ENCODE measurements at places on chromosomes 11 and 22.

- DNase-seq, result no peak
These were observed 4.9 kb downstream of the OR10A3 start for GRCh38 chr11:7936615-7937014.

GRCh38 chr22:45312415-45312814 lies 2.7 kb downstream of the FAM118A start:
- no peak for DNase-seq

GRCh38 chr11:20007386-20007785 lies 152.9 kb downstream of the DBX1 start:
- DNase-seq, result no peak

DNA sequence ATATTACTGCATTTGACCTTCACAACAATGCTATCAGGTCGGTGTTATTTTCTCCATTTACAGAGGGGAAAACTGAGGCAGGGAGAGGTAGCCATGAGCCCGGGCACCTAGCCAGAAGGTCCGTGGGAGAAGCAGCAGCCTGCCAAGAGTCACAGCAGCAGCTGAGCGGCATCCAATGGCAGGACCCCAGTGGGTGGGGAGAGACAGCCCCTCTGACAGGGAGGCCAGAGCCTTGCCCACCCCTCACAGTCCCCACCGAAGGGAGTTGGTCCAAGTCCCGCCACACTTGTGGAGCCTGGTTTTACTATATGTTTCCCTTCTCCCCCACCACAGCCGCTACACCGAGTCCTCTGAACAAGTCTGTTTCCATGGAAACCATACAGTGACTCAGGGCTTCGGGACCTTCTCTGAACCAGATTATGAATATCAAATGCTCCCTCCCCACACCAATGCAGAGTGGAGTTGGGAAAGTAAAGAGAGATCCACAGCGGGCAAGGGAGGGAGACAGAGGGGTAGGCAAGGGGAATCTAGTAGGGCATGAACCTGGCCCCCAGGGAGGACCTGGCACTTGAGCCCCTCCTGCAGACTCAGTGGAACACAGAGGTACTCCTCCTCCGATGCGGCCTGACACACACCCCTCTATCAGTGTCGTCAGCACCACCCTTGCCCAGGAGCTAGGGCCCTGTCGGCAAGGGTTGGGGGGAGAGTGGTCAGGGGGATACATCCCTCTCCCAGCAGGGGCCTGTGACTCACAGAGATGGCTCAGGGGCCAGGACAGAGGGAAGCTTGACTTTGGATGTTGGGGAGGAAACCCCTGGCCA lies 2.5 kb downstream of the CHST1 start:
- DNase-seq, result no peak

DNA sequence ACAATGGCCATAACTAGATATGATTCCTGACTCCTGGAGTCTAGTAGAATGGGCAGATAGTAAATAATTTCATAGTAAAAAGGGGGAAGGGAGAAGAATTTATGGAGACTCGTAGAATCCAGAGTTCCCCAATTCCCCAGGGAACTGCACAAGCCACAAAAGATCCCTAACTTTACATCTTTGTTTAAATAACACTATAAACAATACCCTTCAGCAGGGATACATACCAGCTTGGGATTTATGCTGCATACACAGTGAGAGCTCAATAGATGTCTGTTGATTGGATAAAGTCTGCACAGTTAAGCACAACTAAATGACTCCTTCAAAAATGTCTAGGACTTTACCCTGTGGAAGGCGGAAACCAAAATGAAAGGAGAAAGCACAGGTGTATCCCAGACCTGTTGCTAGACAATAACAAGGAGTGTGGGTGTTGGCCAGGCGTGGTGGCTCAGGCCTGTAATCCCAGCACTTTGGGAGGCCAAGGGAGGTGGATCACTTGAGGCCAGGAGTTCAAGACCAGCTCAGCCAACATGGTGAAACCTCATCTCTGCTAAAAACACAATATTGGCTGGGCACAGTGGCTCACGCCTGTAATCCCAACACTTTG lies 6.8 kb downstream of the SLC35F2 start:
- no peak for DNase-seq

GRCh38 chr11:130386056-130386455 lies 42.4 kb downstream of the ADAMTS8 start:
- DNase-seq, result no peak

GRCh38 chr11:117296881-117297280 lies 5.7 kb downstream of the BACE1-AS start:
- DNase-seq, result no peak

- DNase-seq, result no peak
These were observed 87.5 kb upstream of the RCN1 start for GRCh38 chr11:32003335-32003734.

GRCh38 chr22:22080270-22080669 lies 97.7 kb upstream of the TOP3B start:
- DNase-seq, result no peak

- no peak for DNase-seq
These were observed 1179.0 kb downstream of the LRRC4C start for GRCh38 chr11:40280159-40281051.

DNA sequence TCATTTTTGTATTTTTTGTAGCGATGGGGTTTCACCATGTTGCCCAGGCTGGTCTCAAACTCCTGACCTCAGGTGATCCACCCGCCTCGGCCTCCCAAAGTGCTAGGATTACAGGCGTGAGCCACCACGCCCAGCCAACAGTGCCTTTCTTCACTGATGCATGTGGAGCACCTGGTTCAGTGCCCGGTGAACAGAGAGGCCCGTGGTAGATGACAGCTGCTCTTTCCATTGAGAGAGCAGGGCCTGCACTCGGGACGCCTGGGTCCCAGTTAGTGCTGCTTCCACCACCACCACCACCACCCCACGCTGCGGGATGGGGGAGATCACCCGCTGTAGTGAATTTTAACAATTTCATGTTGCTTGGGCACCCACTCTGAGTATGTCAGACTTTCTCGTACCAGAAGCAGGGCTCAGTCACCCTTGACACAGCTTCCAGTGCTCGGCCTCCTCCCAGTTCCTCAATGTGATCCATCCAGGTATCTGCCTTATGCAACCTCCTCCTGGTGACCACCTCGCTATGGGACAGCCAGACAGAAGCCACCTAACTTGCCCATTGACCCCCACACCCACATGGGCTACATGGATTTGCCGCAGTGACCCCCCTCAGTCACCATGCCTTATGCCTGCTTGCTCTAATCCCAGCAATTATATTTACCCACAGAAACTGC lies 36.6 kb downstream of the ARRB1 start:
- DNase-seq, result no peak

GRCh38 chr22:26711205-26711963 lies 54.0 kb downstream of the MIAT start:
- DNase-seq, result no peak

Data from stimulated activated CD4-positive, alpha-beta T cell treated with anti-CD3 and anti-CD28 coated beads, Interleukin-1b, Interleukin-23, amount 100 ng/mL, for 1 hour (primary cell).